Muscle of back (tissue), 13 donors: ENCODE measurements at places on chromosomes 4 and X. TPM values are rescaled to one million over a fixed set of nuclear protein-coding genes. Genes with fewer than 3 reads are reported as not detected.

DNA sequence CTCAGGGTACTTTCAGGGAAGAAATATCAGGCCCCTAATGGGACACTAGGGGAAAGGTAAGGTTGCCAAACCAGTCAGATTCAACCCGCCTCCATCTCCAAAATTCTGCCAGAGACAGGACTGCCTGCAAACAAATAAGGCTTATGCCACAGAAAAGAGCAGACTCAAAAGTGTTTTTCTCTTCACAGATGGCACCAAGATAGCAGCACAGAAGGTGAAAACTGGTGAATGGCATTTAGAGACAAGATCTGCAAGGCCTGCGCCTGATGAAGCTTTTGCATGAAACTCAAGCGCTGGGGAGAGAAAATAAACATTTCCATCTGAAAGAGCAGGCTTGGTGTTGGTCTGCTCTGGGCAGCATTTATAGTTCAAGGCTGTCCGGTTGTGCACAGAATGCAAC is 27.9 kb downstream of the AMOT start:
- DNase-seq: no peak

- DNase-seq: no peak
Measured at GRCh38 chr4:15525080-15525479, 55.4 kb downstream of the CC2D2A start.

MAGEA12 gene
- polyA plus RNA-seq: not detected

PFKFB1 gene
- polyA plus RNA-seq: 0.94 TPM

GRCh38 chr4:17173300-17173699 is 274.9 kb upstream of the LDB2 start:
- DNase-seq: no peak

SMIM10 gene
- polyA plus RNA-seq: 13.7 TPM

- no peak for DNase-seq
Measured at GRCh38 chr4:83974111-83974780, 438.3 kb downstream of the GPAT3 start.

DNA sequence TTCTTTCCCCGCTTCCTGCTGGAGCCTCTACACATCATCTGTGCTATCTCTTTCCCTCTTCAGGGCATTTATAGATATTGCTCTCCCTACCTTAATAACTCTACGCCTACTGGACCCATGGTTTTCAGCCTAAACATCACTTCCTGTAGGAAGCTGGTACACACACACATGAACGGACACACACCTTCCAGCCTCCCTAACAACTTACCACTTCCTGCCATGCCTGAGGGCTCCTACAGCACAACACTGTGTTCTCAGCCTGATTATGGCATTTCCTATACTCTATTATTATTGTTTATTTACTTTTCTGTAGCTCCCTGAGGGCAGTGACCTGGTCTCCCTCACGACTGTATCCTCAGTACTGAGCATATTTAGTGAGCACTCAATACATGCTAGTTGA is 163.6 kb upstream of the MAP3K15 start:
- DNase-seq: no peak

GRCh38 chrX:114774691-114775090 is 190.8 kb downstream of the HTR2C start:
- DNase-seq: no peak
